Stimulated activated CD4-positive, alpha-beta T cell treated with anti-CD3 and anti-CD28 coated beads, Interleukin-1b, Interleukin-23, amount 100 ng/mL, for 24 hours (primary cell): ENCODE measurements at places on chromosomes 2 and 18.

GRCh38 chr2:156124458-156124857 is 208.1 kb downstream of the NR4A2 start:
- DNase-seq = no peak

DNA sequence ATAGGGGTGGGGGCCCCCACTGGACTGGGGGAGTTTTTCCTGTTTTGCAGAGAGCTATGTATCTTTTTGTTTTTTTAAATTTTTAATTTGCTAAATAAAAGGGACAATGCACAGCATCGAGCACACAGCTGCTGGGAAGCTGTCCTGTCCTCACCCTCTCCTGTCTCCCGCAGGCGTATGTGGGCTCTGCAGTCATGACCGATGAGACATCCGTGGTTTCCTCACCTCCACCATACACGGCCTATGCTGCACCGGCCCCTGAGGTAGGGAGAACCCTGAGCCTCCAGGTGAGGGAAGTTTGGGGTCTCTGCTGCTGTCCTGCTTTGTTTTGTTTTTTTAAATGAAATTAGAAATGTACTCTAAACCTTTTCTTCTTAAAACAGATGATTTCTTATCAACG is 27.6 kb downstream of the PLEKHB2 start:
- no peak for DNase-seq

DNA sequence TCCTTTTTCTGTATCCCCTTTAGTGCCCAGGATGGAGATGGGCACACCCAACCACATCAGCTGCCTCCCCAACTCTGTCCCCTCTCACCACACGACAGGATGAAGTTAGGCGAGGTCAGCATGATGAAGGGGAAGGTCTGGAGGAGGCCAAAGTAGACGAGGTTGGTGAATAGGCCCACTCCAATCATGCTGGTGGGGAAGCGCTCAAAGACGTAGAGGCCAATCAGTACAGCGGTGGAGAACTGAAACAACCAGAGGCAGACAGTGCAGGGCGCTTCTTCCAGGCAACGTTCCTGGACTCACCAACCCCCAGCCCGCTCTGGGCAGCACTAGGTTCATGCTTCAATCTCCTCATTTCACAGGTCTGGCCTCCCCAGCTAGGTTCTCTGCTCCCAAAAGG is 2.9 kb downstream of the TEX261 start:
- no peak for DNase-seq

DNA sequence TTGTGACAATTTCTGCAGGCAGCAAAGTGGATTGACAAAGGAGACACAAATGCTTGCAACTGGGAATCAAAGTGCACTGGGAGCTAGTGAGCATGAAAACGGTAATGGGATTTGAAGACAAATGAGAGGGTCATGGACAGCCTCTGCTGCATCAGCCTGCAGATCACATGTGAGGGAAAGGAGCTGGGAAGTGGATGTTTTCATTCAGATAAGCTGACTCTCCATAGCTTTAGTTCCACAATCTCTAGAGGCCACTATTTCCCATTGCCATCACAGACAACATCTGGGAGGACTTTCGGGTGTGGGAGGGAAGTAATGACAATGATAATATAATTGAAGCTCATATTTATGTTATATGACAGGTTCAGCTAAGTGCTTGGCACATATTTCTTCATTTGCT is 28.4 kb downstream of the ADCYAP1 start:
- DNase-seq = no peak

GRCh38 chr2:42513252-42513918 is 19.6 kb upstream of the KCNG3 start:
- no peak for DNase-seq

DNA sequence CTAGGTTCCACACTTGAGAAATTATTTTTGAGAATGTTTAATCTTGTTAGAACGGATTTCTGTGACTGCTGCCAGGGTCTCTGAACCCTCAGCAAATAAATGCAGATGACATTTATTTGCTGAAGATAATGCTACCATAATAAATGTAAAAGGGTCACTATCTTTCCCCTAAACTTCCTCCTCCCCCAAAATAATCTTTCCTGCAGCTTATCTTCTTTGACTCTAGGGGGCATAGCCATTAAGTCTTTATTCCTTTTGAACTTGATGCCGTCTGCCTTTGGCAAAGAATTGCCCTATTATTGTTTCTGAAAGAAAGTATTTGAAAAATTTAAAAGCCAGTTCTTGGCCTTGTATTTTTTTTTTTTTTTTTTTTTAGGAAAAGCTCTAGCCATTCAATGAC is 63.6 kb upstream of the ACSL3 start:
- no peak for DNase-seq

GRCh38 chr2:96146881-96147592 is 1.8 kb upstream of the DUSP2 start:
- no peak for DNase-seq

GRCh38 chr18:72828601-72829000 is 39.2 kb downstream of the NETO1 start:
- DNase-seq = no peak

GRCh38 chr18:42583283-42583731 is 532.2 kb downstream of the RIT2 start:
- DNase-seq = no peak

DNA sequence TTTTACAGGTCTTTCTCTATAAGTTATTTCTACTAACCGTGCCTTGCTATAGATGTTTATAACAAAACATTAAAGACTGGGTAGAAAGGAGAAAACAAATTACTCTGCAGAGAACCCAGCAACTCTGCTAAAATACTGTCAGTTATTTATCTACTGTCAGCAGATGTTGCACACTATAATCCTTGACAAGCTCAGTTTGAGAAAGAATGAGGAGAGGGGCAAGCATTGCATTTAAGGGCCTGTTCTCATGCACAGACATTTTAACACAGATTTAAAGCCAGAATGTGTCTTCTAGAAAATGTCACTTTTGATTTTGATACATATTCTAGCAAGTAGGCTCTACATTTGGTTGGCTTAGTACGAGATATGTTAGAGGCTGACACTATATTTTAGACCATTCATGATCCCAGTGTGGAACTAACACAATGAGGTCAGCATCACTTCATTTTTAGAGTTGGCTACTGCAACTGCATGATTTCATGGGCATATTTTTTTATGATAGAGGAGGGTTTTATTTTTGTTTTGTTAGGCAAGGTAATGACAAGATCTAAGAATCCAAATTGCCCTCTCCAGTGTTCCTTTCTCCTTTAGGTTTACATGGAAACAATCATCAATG is 516.4 kb downstream of the ZEB2 start:
- no peak for DNase-seq
